ENCODE measurements at places on chromosomes 2 and 18.

GRCh38 chr18:58148954-58149471 lies 105.0 kb downstream of the NEDD4L start:
- no peak for DNase-seq

- DNase-seq: no peak
These were observed 27.8 kb downstream of the ANKRD62 start for GRCh38 chr18:12121175-12122042.

DNA sequence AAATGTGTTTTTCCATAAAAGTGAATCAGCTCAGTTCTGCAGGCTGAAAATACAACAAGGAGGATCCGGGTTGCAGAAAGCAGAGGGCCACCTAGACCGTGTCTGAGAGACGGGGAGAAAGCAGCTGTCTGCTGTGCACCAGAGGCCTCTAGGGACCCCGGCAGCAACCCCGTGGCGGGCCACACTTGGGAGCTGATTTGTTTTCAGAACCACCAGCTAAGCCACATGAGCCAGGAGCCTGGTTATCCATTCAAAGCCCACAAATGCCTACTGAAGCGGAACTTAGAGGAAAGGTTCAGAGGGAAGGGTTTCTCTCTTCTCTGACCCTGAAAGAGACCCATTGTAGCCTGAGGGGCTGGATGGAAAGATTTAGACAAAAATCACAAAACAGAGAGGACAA lies 28.4 kb upstream of the ID2 start:
- DNase-seq: no peak

DNA sequence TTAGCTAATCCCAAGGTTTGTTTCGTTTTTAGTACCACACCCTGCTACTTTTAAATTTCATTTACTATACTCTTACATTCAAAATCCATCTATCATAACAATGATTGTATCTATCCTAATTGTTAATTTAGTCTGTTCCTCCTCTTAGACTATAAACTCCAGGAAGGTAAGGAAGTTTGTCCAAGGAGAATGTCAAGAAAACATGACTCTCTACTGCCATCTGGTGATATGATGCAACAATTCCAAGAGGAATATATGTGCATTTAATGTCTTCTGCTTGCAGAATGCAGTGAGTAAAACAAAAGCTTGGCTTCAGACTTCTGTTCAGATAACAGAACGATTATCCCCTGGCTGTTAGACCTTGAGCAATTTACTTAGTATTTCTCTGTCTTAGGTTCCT lies 1267.1 kb downstream of the LRP1B start:
- no peak for DNase-seq

DNA sequence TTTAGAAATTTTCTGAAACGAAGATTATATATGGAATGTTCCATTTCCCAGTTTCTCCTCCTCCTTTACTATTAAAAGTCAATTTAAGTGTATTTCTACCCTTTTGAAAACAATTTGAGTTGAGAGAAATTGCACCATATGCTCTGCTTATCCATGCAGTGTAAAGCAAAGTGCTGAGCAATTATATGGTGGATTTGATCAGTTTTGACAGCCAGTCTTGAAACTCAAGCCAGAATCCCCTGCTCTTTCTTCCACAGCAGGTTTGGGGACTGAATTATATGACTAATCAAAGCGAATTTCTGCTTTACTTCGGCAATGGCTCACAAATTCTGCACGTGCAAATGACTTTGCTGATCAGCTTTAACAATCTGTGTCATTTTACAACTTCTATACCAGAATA lies 1183.6 kb downstream of the LRP1B start:
- no peak for DNase-seq

GRCh38 chr2:24899361-24899910 lies 20.6 kb downstream of the ADCY3 start:
- no peak for DNase-seq

GRCh38 chr2:7618031-7618430 lies 700.8 kb downstream of the RNF144A start:
- no peak for DNase-seq

DNA sequence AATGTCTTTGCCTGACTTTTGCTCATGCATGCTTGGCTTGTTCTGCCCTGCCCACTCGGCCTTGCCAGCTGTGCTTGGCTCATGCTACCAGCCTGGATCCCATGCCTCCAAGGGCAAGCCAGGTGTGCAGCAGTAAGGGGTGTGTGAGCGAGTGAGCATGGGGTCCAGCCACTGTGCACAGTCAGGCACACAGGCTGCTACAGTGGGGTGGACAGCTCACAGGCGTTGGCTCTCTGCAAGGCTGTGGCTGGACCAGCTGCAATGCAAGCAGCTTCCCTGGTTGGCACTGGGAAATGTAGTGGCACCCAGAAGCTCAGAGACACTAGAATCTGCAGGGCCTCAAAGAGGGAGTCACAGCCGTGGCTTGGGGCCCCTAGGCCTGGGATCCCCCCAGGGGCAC lies 529.7 kb downstream of the DSC3 start:
- DNase-seq: no peak

- DNase-seq: no peak
These were observed 62.1 kb upstream of the NPAS2 start for GRCh38 chr2:100757621-100758394.

- no peak for DNase-seq
These were observed 3.8 kb upstream of the TOGARAM2 start for GRCh38 chr2:28977176-28977875.

GRCh38 chr2:120879431-120880295 lies 144.0 kb downstream of the GLI2 start:
- DNase-seq: no peak

DNA sequence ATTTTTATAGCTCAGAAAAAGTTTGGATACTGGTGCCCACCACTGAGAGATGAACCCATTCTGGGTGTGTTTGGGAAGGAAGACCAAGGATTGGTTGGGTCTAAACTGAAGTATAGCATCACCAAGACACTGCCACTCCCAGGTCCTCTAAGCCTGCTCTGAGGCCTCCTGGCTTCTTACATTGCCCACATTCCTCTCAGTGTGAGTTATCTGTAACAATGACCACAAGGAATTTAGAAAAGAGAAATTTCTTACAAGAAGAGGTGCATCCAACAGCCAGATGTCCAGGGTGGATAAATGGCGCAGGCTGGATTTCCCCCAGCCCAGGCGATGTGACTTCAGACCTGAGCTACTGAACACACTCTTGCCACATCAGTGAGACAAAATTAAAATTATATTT lies 1.6 kb upstream of the GPR45 start:
- no peak for DNase-seq

DNA sequence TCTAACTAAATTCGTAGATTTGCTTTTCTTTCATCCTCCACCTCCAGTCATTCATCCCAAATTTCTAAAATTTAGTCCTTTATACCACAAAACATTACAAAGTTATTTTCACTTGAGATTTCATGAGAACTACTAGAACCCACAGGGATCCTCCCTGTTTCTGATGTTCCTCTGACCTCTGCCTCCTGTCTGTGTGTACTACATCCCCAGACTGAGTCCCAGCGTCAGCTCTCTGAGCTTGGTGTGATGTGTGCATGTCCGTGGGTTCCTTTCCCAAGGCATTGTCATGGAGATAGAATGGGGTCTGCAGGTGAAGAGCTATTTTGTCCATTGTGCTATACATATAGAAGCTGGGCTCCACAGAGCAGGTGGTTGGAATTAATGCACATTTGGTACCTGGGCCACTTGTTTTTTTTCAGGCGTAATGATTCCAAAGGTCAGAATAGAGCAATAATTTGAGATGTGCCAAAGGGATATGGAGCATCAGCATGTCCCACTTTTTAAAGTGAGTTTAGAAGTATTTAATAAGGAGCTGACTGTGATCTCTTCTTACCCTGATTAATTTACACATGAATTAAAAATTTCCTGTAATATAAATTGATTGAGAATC lies 151.2 kb upstream of the BOD1L2 start:
- no peak for DNase-seq

DNA sequence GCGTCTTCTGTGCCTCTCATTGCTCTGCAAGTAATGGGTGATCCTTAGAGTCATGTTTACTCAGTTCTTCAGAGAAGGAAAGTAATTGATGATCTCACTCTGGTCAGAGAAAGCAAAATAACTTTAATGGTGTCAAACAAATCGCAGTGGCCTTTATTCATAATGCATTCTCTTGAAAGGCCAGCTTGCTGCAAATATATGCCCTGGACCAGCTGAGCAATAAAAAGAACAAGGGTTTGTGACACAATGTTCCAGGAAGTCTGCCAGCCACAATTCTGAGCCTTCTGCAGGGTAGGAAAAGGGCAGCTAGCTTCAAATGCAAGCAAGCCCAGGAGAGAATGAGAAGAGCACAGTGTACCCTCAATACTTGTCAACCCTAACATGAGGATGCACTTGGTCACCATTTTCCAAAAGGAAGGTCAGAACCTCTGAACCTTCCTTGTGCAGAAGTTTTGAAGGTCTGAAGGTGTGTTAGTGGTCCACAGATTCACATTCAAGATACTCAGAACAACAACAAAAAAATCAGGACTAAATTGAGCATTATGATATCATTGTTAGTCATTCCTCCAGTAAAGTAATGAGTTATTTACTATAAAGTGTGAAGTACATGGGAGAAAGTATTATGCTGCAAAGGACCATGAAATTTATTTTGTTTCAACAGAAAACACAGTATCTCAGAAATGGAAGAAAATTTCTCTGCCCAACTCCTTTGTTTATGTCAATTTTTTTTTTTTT lies 355.6 kb downstream of the PAX3 start:
- no peak for DNase-seq

DNA sequence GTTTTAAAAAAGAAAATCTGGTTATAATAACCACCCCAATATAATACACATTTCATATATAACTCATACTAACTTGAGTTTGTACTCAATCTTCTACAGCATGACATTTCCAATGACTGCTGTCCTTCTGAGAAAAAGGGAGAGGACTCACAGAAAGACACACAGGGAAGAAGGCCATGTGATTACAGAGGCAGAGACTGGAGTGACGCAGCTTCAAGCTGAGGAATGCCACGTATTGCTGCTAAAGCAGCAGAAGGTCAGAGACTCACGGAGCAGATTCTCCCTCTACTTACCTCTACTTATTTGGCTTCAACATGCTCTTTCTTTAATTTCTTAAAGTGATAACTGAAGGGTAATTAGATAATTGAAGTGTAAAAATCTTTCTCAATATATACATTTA lies 753.5 kb upstream of the PKDCC start:
- DNase-seq: no peak

GRCh38 chr2:221267773-221268425 lies 304.2 kb downstream of the EPHA4 start:
- DNase-seq: no peak

All from activated CD8-positive, alpha-beta memory T cell treated with anti-CD3 and anti-CD28 coated beads for 4 hours (primary cell).